SW480 (cell line): ENCODE measurements at places on chromosomes 6 and 20.

GRCh38 chr20:19794941-19795340 lies 36.9 kb downstream of the RIN2 start:
- no peak for DNase-seq

DNA sequence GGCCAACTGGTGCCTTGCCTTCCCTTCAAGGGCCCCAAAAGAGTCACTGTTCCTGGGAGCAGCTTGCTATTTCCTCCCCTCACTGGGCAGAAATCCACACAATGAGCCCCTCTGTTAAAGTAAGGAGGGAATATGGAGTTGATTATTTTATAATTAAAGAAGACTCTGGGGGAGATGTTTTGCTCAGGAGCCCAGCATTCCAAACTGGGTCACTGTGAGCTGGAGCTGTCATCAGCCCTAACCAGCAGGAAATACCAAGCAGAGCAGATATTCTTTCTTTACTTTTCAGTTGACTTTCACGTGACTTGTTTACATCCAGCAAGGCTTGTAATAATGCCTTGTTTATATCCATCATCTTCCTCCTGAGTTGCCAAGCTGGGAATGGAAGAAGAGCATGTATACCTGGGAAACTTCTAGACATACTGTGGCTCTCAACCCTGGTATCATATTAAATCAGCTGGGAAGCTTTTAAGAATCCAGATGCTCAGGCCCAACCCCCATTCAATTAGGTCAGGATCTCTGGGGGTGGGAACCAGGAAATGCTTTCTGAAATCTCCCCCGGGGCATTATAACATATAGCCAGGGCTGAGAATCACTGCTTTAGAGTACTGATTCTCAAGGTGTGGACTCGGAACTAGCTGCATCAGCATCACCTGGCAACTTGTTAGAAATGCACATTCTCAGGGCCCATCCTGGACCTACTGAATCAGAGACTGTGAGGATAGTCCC lies 175.6 kb upstream of the MYLIP start:
- no peak for DNase-seq

DNA sequence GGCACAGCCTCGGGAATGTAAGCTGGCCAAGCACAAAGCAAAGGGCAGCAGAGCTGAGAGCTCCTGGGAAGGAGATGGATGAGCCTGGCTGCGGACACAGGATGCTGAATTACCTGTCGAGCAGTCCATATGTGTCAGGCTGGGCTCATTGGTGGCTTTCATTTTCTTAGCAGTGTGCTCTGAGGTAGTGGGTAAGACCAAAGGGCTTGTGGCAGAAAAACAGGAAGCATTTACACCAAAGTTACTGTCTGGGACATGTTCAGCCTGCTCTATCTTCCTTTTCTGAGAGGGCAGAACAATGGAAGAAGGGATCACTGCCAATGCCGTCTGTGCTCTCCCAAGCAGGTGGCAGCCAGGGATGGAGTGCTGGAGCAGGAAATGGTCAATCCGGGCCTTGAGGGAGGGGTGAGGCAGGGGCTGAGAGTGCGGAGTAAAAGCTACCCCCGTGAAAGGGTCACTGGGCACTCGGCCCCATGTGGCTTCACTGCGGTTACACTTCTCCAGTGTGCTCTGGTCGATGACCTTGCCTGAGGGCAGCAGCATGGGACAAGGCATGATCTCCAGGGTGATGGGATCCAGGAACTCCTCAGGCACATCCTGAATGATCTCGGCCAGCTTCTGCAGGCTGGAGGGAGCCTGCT lies 36.9 kb upstream of the AVP start:
- no peak for DNase-seq

- DNase-seq: no peak
These were observed 15.5 kb upstream of the RBM38 start for GRCh38 chr20:57375652-57376230.

DNA sequence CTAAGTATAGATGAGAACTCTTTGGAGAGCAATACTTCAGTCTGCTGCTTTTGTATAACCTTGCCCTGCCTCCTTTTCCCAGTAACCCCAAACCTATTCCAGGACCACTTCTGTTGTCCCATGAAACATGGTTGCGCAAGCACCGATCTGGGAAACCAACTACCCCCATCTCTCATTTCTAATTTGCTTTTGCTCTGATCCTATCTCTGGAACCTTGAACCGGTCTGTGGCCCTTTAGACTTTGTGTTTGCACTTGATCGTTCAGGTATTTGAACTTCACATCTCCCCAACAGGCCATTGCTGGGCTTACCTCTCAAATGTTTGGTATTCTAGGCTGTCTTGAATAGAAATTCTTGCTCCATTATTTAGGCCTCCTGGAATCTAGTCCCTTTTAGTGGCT lies 25.0 kb downstream of the L3MBTL3 start:
- no peak for DNase-seq

- no peak for DNase-seq
These were observed 1.9 kb downstream of the MKKS start for GRCh38 chr20:10432079-10432478.

- no peak for DNase-seq
These were observed 813.1 kb downstream of the KIF16B start for GRCh38 chr20:15760001-15760621.

- no peak for DNase-seq
These were observed 92.6 kb downstream of the BFSP1 start for GRCh38 chr20:17438436-17439039.

GRCh38 chr6:38640216-38640909 lies 634 bp upstream of the BTBD9 start:
- no peak for DNase-seq

DNA sequence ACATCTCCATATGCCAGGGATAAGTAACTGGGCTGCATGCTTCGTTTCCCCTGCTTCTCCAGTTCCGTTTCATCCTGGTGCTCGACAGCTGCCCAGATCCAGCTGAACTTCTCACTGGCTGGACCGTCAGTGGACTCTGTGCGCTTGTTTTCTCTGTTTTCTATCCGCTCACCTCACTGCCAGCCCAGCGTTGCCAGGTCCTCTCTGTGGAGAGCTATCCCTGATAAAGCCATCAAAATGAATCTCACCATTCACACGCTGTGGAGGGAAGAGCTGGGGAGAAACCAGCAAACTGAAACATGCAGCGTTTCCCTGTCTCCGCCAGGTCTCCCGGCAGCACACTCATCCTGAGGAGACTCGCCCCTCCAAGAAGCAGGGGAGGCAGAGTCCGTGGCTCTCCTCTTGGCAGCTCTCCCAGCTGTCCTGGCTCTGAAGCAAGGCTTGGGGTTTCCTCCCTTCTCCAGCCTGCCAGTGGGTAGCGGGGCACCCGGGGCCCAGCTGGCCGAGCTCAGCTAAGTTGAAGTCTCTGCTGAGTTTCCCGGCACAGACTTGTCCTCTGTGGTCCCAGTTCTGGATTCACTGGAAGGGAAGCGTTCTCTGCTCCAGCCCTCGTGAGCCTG lies 160.9 kb downstream of the DTNBP1 start:
- no peak for DNase-seq

DNA sequence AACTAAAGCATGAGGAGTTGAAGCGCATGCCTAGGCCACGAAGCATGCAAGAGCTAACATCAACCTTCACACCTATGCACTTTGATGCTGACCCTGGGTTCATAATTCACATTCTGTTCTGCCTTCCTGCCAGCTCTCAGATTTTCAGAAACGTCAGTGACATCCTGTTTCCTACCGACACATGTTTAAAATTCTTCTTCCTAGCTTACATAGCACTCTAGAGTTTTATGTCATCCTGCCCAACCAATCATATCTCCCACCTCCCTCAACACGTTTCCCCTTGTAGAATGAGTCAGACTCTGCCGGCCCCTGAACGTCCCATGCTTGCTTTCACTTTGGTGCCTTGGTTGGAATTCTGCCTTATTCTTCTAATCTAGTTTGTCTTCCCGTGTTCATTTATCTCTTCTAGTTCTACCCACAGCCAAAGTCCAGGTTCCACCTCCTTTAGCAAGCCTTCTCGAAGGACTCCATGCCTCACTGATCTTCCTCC lies 97.2 kb upstream of the MAP7 start:
- no peak for DNase-seq

- no peak for DNase-seq
These were observed 204.7 kb upstream of the RNF217 start for GRCh38 chr6:124757560-124757959.

GRCh38 chr6:34035161-34035560 lies 110.7 kb downstream of the GRM4 start:
- no peak for DNase-seq

DNA sequence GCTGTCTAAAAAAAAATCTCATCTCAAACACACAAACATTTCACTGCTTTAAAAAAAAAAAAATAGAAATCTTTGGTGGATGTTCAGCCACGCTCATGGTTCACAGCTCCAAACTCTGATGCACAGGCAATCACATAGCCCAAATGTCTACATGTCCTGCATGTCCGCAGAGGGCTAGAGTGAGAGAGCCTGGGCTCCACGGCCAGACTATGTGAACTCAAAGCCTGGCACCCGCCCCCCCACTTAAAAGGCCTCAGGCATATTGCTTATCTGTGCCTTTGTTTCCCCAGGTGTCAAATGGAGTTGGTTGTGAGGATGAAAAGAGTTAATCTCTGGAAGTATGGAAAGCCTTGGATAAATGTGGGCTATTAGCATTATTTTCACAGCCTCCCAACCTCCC lies 10.5 kb upstream of the PTGIS start:
- no peak for DNase-seq

- DNase-seq: no peak
These were observed 68.3 kb upstream of the BTBD3 start for GRCh38 chr20:11849270-11849915.

DNA sequence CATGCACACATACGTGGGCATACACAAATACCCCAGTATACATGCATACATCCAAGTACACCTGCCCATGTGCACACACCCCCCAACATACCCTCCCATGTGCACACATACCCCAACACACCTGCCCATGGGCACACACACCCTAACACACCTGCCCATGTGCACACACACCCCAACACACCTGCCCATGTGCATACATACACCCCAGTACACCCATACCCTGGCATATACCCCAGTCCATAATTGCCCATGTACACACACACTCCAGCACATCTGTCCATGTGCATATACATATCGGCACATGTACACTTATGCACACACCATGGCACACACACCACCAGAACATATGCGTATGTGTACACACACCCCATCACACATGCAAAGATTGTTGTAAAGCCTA lies 475.2 kb downstream of the PREX1 start:
- DNase-seq: no peak

DNA sequence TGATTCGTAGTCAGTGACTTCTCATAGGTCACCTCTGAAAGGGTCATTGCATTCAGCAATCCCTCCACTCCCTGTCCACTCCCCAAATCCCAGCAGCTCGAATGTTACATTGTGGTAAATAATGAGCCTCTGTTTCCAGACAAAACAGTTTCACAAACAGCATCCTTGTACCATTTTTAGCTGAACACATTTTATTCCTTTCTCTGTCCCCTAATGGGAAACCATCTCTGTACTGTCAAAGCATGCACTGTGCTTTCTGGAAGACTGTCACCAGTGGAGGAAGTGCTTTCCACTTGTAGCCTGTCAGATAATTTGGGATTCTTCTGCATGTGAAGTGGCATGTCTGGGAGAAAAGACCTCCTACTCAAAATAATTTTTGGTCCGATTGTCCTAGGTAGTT lies 82.0 kb downstream of the SLC35F1 start:
- no peak for DNase-seq

- DNase-seq: no peak
These were observed 43.3 kb upstream of the LRFN2 start for GRCh38 chr6:40630488-40630887.

GRCh38 chr20:32045999-32046398 lies 6.0 kb upstream of the HCK start:
- DNase-seq: peak; percentile 44

DNA sequence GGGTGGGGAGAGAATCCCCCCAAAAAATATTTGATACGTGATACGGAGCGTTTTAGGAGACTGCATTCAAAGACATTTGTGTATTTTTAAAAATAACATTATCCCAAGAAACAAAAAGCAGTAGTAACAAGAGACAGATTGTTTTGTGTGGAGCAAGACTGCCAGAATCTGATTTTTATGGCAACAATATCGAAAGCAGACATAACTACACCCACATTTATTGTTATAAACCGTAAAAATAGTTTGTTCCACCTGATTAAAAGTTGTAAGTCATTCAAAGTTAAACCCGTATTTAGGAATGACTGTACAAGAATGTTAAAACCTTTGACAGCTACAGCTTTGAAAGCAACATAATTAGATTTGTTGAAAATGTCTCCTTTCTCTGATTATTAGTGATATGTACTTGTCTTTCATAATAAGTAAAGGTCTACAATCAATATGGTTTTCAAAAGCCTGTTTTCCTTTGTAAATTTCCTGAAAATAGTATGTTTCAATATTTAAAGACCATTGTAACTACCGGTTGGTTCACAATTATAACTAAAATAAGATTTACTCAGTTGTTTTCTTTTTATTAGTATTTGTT lies 2.7 kb downstream of the EYA4 start:
- no peak for DNase-seq

DNA sequence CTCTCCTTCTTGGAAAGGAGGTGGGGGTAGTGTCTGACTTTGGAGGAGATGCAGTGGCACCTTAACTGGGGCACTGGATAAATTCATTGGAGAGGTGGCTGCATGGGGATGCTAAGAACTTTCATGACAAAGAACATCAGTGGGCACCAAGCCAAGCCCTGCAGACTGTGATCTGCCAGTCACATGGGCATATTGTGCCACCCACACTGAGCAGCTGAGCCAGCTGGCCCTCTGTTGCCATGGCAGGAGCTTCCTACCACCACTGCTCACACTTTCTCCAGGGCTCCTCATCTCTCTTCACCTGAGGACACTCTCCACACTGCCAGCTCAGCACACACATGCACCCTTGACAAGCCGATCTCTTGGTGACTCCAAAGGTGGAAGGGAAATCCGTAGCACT lies 715.6 kb downstream of the QKI start:
- DNase-seq: no peak

DNA sequence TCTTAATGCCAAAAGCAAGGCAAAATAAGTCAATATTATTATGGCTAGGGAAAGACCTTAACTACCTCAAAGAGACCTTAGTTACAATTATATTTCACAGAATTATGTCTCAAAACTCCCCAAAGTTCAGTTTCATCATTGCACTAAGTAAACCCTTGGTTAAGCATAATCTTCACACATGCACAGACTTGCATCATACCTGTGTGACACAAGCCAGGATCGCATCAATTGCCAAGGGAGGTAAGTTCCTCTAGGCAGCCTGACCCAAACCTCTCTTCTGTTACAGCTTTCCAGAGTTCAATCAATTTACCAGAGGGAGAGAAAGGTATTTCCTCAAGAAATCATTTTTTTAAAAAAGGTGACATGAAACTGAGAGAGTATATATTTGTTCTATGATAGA lies 31.9 kb upstream of the PRSS35 start:
- DNase-seq: no peak

GRCh38 chr20:46751856-46752255 lies 42.4 kb downstream of the SLC2A10 start:
- DNase-seq: peak; percentile 63

GRCh38 chr6:104860221-104860620 lies 502 bp upstream of the HACE1 start:
- no peak for DNase-seq
